Activated CD4-positive, alpha-beta T cell treated with anti-CD3 and anti-CD28 coated beads for 24 hours (primary cell): ENCODE measurements at places on chromosomes 12 and 14.

DNA sequence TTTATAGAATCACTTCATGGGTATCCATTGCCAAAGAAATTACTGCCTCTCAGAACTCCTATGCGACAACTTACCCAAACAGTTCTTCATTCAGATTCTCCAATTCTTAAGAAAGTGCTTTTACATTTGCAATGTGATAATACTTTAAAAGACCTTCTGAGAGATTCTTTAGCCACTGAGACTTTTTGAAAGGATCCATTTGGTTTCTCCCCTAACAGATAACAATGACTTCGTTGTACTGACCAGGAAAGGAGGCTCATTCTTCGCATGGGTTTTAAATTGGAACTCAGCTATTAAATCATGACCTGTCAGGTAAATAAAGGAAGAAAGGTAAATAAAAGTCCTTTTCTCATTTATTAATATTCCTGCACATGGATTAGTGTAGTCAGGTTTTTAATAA lies 14.8 kb downstream of the ITPR2 start:
- DNase-seq: no peak

GRCh38 chr12:47946413-47947323 lies 16.7 kb upstream of the TMEM106C start:
- no peak for DNase-seq

DNA sequence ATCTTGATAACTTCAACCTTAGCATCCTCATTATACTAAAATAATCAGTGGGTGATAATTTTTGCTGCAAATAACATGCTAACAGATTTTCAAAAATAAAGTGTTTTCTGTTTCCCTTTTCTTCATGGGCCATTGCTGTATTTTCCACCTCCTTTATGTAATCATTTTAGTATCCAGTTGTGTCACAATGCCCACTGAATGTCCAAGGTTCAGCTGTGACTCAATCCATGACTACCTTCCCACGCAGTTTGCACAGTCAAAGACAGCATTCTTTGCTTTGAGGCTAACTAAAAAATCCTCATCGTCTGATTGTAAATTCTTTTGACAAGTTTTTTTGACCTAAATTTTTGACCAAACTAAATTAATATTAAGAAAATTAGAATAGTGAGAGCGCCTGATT lies 474.1 kb downstream of the FLRT2 start:
- DNase-seq: no peak

DNA sequence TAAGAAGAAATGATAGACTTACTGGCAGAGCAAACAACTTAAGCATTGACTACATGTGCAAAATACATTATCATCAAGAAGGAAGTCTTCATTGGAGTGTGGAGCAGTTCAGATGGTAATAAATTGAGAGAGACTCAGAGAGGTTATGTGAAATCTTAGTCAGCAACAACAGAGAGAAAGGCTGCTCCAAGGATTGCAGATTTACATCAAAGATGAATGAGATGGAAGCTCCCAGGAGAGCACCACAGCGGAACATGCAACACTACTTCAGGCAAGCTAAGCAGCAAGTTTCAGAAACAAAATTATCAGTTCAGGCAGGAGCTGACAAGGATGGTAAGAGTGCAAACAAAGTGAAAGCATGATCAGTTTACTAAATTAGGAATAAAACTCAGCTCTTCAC lies 882.3 kb downstream of the LRFN5 start:
- DNase-seq: no peak
